ENCODE measurements at places on chromosomes 11 and 22.

GRCh38 chr22:36536717-36537116, 7.8 kb upstream of the EIF3D start:
- DNase-seq = no peak

- DNase-seq = no peak
Observed at GRCh38 chr11:107561688-107562087, 3.8 kb downstream of the ALKBH8 start.

GRCh38 chr22:35835267-35835997, 117.8 kb downstream of the APOL5 start:
- DNase-seq = no peak

- DNase-seq = no peak
Observed at GRCh38 chr22:48044487-48045060, 1282.1 kb downstream of the TBC1D22A start.

GRCh38 chr11:107609400-107610218, 18.7 kb downstream of the ELMOD1 start:
- no peak for DNase-seq

DNA sequence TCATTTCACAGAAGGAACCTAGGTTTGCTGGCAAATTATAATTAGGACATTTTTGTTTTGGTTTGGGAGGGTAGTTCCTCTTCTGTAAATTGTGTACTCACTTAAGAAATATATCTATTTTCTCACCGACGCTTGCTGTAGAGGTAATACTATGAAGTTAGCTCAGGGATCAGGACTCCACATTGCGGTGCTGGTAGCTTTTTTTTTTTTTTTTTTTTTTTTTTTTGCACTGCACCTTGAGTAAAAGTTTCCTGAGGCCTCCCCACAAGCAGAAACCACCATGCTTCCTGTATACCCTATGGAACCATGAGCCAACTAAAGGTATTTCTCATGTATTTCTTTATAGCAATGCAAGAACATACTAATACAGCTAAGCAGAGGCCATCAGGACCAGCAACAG, 14.7 kb downstream of the UBTFL1 start:
- DNase-seq = no peak

DNA sequence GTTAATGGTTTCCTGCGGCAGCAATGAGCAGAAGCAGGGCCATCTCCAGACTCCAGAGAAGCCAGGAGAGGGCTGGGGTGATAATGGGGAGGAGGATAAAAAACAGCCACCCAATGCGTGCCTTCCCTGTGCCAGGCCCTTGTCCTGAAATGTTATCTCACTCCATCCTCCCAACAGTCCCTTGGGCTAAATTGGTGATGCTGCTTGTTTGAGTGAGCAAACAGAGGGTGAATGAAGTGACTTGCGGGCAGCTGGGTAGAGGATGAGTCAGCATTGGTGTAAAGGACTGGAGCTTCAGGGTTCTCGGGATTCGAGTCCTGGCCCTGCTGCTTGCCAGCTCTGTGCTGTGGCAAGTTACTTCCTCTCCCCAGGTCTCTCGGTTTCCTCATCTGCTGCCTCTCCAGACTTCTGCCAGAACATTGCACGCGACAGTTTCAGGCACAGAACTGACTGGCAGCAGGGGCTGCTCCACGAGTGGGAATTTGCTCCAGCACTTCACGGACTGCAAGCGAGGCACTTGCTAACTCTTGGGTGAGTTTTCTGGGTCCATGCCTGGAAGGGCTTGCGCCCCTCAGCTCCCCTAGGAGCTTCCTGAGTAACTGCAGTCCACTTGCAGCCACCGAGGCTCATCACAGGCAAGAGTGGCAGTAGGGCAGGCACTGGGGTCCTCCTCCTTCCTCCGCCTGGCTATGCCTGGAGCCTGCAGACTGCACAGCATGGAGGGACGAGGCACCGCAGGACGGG, at the start of gene P2RY6:
Gene P2RY6, plus strand, starts transcription at position 403 of the 744 bp plus-strand sequence. CDS start 24,181 bp downstream, outside the sequence.
- no peak for DNase-seq

- DNase-seq = no peak
Observed at GRCh38 chr11:32068134-32068870, 22.6 kb upstream of the RCN1 start.

DNA sequence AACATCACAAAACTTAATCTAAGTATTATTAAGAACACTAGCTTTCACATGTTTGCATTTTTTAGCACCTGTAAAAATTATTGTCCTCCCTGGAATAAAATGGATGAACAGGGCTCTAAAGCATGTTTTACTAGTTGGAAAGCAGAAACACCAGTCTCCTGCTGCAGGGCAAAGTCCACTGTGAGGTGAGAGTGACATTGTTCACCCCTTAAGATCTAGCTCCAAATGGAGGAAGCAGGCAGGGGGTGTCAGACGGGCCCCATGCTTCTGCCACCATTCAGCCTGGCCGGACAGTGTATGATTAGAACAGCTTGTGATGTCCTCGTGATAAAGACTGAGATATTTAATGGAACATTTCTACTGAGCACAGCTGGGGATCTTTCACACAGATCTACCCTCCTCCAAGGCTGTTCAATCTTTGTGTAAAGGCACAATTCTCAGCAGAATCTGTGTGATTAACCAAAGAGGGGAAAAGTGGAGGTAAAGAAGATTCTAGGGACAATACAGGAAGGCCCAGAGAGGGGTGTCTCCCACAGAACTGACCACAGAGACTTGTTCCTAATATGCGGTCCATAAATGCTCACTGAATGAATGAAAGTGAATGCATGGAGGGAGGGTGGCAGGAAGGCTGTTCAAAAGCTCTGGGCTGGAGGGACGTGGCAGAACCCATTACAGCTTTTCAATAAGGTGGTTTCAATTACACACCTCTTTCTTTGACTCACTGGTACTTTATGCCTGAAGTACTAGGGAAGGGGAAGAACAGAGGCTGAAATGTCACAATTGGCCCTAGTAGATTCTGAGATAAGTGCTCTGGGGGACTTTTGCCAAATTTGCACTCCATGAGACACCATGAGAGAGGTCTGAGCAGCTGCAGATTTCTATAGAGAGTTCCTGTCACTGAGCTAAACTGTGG, 239.1 kb upstream of the ARHGAP20 start:
- DNase-seq = no peak

GRCh38 chr22:23070418-23071229, at the start of gene GNAZ:
TSS of gene GNAZ (plus strand) at chr22:23070519. CDS start at chr22:23095696, 25,177 bp downstream.
- no peak for DNase-seq

GRCh38 chr11:128830290-128831173, 36.6 kb downstream of the KCNJ1 start:
- DNase-seq = no peak

GRCh38 chr11:369336-370018, at the start of gene B4GALNT4:
TSS of gene B4GALNT4 (plus strand) at chr11:369499. CDS start at chr11:369804, 305 bp downstream.
- DNase-seq = peak; percentile 43

DNA sequence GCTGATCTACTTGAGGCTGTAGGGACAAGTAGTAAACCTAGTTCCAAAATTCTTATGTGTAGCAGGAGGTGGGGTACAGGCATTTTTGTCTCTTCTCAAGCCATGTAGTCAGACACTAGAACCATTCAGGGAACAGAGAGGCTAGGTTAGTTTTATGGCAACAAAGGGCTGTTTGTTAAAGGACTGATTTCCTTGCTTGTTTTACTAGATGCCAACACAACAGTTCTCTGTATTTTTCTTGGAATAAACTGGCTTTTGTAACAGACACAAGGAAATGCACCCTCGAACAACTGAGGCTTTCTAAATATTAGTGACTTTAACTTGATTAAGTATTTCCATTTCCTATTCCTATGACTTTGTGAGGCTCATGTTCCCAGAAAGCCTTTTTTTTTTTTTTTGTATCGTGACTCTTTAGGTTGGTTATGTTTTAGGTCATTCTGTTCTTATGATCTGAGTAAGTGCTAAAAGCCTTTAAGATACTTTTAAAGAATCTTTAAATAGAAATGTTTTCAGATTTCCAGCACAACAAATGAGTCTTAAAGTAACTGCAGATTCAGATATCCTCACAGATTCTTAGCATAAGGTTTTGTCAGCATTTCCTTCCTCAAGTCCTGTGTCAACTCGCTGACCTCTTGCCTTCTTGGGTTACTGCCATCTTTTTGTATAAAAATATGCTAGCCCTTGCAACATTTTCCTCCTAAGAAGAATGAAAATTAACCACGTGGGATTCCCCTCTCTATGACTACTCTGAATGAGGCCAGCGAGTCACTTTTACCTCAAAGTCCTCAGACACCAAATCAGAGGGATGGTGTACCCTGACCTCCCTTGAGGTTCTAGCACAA, 92.5 kb downstream of the CCDC83 start:
- no peak for DNase-seq

- no peak for DNase-seq
Observed at GRCh38 chr11:117457031-117457785, 129.6 kb downstream of the CEP164 start.

- DNase-seq = no peak
Observed at GRCh38 chr22:28923826-28924732, 40.7 kb downstream of the ZNRF3 start.

DNA sequence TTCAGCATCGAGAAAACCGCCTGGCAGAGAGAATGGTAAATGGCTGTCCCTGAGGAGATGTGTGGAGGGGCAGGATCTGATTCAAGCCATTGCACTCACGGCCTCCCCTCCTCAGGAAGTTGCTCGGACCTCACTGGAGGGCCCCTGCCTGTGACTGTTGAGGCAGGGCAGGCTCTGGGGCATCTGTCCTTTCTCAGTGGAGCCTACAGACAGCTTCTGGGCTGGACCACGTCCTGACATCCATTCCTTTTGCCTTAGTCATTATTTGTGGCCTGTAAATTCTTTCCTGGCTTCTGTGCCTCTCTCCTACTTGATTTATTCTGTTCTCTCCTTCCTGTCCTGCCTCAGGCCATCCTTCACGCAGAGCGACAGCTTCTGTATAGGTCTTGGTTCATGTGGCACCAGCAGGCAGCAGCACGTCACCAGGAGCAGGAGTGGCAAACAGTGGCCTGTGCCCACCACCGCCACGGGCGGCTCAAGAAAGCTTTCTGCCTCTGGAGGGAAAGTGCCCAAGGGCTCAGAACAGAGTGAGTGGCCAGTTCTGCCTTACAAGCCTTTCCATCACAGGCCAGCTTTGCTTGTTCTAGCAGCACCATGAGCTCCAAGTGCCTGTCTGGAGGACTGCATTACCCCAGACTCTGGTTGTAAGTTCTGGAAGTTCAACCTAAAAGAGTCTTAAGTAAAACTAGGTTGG, 59.6 kb downstream of the PISD start:
- no peak for DNase-seq

Measured in stimulated activated CD4-positive, alpha-beta T cell treated with anti-CD3 and anti-CD28 coated beads, Interleukin-1b, Interleukin-23, amount 100 ng/mL, for 4 hours (primary cell).